Mesothelial cell of epicardium (in vitro differentiated cells): ENCODE measurements at places on chromosomes 5 and 9. TPM values are rescaled to one million over a fixed set of nuclear protein-coding genes. Genes with fewer than 3 reads are reported as not detected.

The SPINK6 gene
- not detected in 3 replicates for total RNA-seq

The GABBR2 gene
- total RNA-seq: 0.25 to 0.74 TPM (median 0.55 TPM) in 3 replicates

DNA sequence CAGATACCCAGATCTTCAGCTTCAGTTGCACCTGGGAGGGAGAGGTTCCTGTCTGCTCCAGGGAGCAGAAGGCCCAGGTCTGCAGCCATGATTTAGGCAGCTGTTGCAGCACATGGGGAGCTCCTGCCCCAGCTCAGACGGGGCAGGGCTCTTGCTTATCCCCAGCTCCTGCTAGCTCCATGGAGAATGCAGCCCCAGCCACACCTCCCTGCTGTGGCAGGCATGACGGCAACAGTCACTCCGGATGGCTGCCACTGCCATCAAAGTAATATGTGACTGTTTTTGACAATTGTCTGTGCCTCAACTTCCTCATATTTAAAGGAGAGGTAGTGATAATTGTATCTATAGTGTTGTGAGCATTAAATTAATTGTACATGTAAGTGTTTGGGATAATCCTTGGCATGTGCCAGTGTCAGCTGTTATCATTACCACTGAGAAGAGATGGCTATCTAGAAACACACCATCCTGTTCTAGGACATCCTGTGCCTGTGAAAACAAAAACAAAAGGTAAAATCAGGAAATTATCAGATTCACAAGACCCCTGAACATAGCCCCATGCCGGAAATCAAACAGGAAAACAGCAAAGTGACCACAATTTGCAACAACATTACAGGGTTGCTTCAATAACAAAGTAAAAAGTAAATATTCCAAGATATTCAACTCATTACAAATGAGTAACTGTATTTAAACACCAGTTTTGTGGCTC, 1048.8 kb upstream of the ACO1 start:
- H3K27me3 ChIP-seq: no peaks in the 10 kb centered on the region
- H3K36me3 ChIP-seq: no peaks in the 10 kb centered on the region
- no peak for DNase-seq
- no peak overlapping the region for H3K27ac ChIP-seq
- H3K4me3 ChIP-seq: no peak overlapping the region

DNA sequence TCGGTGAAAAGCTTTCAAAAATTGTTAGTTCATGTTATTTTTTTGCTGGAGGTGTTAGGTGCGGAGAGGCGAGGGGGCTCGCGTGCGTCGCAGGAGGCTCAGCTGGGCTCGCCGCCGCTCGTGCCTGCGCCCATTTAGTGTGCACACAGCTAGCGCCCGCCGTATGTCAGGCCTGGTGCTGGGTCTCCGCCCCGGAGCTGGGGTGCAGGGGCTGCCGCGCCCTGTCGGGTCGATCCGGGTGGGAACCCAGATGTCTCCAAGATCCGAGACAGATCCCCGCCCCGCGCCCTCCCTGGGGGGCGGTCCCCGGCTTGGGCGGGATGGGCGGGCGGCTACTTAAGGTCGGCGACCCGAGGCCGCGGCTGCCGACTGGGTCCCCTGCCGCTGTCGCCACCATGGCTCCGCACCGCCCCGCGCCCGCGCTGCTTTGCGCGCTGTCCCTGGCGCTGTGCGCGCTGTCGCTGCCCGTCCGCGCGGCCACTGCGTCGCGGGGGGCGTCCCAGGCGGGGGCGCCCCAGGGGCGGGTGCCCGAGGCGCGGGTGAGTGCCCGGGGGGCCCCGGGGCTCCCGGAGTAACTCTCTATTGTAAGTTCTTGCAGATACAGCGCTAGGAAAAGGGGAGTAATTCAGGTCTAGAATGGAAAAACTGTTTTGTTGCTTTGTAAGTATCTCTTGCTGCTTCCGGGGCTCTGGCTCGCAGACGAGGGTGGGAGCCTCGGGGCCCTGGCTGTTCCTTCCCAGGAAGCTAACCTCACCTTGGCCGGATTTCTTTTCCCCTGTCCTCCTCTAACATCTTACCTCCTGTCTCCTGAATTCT, 31.7 kb downstream of the GSN start:
- peak overlapping the region; percentile 74 for H3K4me3 ChIP-seq
- H3K27me3 ChIP-seq: no peaks in the 10 kb centered on the region
- no peaks in the 10 kb centered on the region for H3K36me3 ChIP-seq
- no peak for DNase-seq
